ENCODE measurements at places on chromosomes 11 and 22. TPM values are rescaled to one million over a fixed set of nuclear protein-coding genes. Genes with fewer than 3 reads are reported as not detected.

The NXPE4 gene
- polyA plus RNA-seq, result not detected

The ALDH3B2 gene
- 120 TPM for polyA plus RNA-seq

The SLC7A4 gene
- 4.0 TPM for polyA plus RNA-seq

The ETS1 gene
- polyA plus RNA-seq, result 3.9 TPM

The TMPRSS4 gene
- polyA plus RNA-seq, result 129 TPM

The SCO2 gene
- 3.2 TPM for polyA plus RNA-seq

The KCNQ1OT1 gene
- 0.51 TPM for polyA plus RNA-seq

The KCNK7 gene
- polyA plus RNA-seq, result 18.4 TPM
